ENCODE measurements at places on chromosomes 6 and 20.

- DNase-seq = no peak
These were observed 115.6 kb upstream of the ADGRF1 start for GRCh38 chr6:47157653-47158219.

- no peak for DNase-seq
These were observed 149.2 kb upstream of the SHLD1 start for GRCh38 chr20:5600982-5601381.

GRCh38 chr6:53306819-53307347 lies 41.9 kb downstream of the ELOVL5 start:
- DNase-seq = no peak

DNA sequence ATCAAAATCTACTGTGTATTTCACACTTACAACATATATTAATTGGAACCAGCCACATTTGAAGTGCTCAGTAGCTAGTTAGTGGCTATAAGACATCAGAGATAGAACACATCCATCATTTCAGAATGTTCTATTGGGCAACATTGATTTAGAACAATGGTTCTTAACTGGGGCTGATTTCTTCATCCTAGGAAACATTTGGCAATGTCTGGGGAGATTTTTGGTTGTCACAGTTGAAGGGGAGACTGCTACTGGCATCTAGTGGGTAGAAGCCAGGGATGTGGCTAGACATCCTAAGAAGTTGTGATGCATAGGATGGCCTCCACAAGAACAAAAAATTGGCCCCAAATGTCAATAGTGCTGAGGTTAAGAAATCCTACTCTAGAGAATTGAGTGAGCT lies 132.5 kb downstream of the OLIG3 start:
- no peak for DNase-seq

DNA sequence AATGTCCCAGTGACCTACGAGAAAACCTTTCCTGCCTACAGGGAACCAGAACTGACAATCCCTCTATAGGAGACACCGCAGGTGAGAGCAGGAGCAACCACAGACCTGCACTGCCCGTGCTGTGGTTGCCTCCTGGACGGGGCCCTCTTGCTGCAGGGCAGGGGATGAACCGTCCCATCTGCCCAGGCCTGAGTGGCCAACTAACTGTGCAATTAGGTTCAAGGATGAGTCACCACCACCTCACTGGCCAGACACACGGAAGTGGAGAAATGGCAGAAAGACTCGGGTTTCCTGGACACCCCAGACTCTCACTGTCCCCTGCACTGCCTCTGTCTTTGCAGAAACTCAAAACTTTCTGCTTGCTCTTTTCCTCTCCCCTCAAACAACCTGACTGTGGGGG lies 13.8 kb upstream of the HLA-G start:
- DNase-seq = no peak

DNA sequence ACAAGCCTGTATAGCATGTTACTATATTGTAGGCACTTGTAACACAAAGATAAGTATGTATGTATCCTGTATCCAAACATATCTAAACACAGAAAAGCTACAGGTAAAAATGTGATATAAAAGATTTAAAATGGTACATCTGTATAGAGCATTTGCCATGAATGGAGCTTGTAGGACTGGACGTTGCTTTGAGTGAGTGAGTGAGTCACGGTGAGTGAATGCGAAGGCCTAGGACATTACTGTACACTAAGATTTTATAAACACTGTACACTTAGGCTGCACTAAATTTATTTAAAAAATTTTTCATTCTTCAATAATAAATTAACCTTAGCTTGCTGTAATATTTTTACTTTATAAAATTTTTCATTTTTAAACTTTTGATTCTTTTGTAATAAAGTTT lies 136.9 kb downstream of the NKAIN2 start:
- DNase-seq = no peak

- no peak for DNase-seq
These were observed 11.5 kb downstream of the SDC4 start for GRCh38 chr20:45336530-45337366.

GRCh38 chr6:105209950-105210706 lies 30.3 kb upstream of the POPDC3 start:
- no peak for DNase-seq

GRCh38 chr6:27861276-27861840 lies 50.8 kb downstream of the OR2B2 start:
- no peak for DNase-seq

- DNase-seq = no peak
These were observed 557 bp upstream of the DHX35 start for GRCh38 chr20:38961530-38962043.

DNA sequence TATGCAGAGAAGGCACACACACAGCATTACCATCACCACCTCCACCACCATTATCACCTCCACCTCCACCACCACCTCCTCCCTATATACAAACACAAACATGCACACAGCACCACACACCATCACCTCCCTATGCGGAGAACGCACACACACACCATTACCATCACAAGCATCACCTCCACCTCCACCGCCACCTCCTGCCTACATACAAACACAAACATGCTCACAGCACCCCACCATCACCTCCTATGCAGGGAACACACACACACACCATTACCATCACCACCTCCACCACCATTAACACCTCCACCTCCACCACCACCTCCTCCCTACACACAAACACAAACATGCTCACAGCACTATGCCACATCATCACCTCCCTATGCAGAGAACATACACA lies 236.5 kb upstream of the AFDN start:
- no peak for DNase-seq

GRCh38 chr20:373171-373890 lies 7.2 kb upstream of the TRIB3 start:
- DNase-seq = no peak

DNA sequence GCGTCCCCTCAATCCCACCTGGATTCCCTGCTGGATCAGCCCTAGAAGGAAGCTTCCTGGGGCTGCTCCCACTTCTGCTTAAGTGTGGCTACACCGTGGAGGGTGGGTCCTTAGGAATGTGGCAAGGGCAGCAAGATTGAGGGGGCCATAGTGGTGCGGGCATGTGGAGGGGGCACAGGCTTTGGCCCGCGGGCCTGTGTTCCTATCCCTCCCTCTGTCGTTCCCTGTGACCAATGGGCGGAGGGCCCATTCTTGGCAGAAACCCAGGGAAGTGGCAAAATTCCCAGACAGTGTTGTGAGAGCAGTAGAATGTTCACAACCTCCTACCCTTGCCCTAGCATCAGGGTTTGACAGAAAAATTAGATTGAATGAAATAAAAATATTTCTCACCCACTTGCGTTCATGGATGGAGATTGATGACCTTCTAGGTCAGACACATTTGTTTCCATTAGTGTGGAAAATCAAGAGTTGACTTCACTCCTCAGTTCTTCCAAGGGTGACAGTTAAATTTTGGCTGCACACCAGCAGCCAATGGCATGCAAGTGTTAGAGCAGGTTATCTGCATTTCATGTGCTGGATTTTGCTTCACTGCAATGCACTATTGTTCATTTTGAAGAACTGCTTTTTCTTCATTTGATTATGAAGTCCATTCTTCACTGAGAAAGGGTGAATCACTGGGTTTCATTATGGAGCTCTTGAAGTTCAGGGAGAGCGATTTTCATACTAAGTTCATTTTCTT lies 49.3 kb upstream of the AHI1 start:
- no peak for DNase-seq

- DNase-seq = no peak
These were observed 16.5 kb downstream of the EYA4 start for GRCh38 chr6:133257545-133258105.

- DNase-seq = no peak
These were observed 6.4 kb downstream of the HLA-DPA1 start for GRCh38 chr6:33066917-33067521.

DNA sequence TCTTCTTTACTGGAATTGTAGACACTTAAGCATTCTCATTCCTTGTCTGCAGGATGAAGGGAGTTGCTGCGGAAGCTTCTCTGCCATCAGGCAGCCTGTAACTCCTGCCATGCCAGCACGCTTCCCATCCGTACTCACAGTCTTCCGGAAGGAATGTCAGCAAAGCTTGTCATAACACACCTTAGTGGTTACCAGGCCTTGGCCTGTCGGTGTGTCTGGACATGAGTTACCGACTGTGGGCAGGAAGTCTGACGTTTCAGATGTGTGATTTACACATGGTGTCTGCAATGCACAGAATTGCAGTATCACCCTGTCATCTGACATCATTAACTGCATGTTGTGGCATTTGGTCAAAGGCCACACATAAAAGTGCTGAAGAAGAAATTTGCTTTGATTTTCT lies 102.2 kb downstream of the SLC24A3 start:
- DNase-seq = no peak

GRCh38 chr20:39829661-39830060 lies 859.4 kb downstream of the MAFB start:
- no peak for DNase-seq

GRCh38 chr6:78942446-78942845 lies 75.1 kb downstream of the IRAK1BP1 start:
- DNase-seq = no peak

DNA sequence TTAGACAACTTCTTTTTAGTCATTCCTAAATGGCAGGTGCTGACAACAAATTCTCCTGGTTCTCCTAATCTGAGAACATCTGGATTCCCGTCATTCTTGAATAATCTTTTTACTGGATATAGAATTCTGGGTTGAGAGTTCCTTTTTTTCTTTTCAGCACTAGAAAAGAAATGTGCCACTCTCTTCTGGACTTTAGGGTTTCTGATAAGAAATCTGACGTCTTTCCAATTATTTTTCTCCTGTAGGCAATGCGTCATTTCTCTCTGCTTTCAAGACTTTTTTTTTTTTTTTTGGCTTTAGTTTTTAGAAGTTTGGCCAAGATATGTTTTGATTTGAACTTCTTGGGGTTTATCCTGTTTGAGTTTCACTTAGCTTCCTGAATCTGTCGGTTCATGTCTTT lies 66.1 kb upstream of the RNF24 start:
- no peak for DNase-seq

DNA sequence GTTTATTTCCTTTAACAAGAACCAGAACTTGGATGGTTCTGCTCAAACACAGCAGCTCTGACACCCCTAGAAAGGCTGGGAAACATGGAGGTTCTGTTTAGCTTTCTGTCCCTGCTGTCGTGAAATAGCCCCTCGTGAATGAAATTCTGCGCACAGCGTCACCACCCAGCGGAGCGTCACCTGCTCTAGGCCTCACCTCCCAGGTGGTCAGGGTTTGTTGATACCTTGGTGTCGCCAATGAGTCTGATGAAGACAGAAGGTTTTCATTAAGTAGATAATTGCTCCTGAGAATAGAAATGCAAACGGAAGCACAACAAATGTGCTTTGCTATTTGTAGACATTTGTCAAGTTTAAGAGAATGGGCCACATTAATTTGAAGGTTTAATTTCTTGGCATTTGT lies 135.1 kb downstream of the EDN3 start:
- DNase-seq = no peak

DNA sequence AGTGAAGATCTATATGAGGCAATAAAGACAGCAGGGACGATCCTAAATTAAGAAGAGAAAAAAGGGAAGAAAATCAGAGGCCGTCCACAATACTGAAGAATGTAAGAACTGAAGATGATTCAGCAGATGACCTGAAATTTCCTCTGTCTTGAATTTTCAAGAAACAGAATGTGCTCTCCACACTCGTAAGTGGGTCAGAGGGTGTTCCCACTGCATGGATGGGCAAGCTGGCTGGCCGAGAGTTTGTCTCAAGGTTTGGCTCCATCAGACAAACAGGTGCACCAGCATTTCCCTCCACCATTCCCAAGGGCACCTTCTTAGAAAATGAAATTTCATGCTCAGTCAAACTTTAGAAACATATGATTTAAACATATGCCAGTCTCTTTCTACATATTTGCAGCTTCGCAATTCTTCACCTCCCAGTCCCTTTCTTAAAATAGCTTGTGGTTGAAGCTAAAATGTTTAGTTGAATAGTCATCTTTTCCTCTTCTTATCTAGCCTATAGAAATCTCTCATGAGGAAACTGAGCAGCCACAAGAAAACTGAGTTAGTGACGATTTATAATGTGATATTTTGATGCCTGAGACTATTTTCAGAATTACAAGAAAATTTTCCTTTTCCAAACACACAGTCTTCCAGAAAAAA lies 576.4 kb downstream of the PRKN start:
- DNase-seq = no peak

DNA sequence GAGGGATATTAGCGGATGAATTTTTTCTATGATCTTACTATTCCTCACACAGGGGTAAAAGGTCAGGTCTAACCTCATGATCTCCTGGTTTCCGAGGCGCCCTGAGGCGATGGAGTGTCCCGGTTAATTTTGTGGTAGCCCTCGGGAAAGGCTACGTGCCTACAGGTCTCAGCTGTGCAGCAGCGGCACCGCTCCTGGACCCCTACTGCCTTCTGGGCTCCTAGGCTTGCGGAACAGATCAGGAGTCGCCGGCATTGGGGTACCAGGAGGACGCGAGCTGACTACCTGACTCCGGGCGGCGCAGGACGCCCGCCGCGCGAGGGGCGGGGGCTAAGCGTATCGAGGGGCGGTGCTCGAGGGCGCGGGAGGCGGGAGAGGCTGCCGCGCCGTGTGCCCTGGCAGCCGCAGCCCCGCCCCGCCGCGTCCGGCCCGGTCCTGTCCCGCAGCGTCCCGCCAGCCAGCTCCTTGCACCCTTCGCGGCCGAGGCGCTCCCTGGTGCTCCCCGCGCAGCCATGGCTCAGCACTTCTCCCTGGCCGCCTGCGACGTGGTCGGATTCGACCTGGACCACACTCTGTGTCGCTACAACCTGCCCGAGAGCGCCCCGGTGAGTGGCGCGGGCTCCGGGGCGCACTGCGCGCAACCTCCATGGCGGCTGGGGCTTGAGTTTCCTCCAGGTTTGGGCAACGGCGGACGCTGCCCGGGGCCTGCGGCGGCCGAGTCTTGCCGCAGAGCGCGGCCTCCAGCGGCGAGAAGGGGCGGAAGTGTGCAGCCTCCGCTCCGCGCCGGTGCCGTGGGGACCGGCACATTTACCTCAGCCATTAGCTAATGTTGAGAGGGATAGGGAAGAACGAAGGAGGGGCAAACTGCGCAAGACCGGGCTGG lies at the start of gene NT5DC1:
NT5DC1 (plus strand) TSS at position 435 of the 883 bp plus-strand sequence; CDS start at position 513, 78 bp downstream.
- peak; percentile 69 for DNase-seq

DNA sequence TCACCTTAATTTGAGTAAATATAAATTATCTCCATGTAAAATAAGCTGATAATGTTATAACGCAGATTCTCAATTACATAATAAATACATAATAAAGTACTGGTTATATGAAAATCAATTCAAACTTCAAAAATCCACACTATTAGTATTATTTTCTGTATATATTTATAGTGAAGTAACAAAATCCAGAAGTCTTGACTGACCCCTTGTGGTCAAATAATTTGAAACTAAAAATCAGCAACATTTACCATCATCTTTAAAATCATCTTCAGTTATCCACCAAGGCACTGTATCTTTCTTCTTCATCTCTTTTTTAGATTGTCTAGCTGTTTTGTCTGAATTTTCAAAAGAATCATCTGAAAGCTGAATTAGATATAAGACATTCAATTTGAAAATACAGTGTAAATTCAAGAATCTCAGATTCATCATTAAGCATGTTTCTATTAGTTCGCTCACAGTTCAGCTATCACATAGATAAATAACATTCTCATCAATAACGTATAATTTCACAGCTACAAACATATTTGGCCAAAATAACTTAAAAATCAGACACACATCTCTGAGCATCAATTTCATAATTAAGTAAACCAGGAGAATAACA lies 6.5 kb downstream of the CEP162 start:
- no peak for DNase-seq
